ENCODE measurements at places on chromosomes 11 and 22.

DNA sequence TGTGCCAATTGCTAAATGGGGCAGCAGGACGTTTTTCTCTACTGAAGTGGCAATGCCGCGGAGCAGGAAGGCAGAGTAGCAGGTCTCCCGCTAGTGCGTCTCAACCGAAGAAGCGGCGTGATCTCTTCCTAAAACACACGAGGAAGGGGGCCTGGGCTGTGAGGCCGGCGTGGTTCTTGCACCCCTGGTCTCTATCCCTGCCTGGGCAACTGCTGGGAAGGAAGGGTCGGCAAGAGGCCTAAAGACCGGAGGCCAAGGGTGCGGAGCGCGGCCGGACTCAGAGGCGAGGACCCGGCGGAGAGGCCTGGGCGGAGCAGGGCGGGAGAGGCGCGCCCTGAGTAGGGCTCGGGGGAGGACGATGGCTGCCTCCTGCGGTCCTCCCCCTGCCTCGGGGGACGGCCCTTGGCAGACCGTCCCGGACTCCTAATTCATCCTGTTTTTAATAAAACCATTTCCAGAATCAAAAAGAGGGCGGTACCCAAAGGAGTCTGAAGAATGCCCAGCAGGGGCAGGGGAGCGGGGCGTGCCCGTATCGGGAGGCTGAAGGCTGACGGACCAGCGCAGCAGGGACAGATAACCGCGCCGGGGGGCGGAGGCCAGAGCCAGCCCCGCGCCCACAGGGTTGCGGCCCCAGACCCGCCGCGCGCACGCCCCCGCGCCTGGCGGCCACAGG, 572 bp upstream of the APLP2 start:
- peak; percentile 22 for DNase-seq

- no peak for DNase-seq
These were observed 33.2 kb downstream of the ACAT1 start for GRCh38 chr11:108154591-108154990.

DNA sequence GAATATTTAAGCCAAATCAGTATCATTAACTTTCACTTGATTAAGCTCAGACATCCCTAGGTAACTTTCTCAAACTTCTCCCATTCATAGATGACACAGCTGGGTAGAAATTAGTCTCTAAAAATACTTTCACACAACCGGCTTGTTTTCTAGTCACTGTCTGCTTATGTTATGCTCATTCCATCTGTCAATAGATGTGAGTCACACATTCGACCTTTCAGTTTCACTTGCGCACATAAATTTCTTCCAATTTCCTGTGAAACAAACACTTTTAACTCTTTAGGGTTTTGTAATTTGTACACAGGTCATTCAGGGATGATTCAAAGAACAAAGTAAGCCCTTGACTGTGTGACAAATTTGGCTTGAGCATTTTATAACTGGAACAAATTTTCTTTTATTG, 723.0 kb downstream of the KCNA4 start:
- no peak for DNase-seq

GRCh38 chr11:112852143-112852866, 108.9 kb upstream of the NCAM1 start:
- no peak for DNase-seq

DNA sequence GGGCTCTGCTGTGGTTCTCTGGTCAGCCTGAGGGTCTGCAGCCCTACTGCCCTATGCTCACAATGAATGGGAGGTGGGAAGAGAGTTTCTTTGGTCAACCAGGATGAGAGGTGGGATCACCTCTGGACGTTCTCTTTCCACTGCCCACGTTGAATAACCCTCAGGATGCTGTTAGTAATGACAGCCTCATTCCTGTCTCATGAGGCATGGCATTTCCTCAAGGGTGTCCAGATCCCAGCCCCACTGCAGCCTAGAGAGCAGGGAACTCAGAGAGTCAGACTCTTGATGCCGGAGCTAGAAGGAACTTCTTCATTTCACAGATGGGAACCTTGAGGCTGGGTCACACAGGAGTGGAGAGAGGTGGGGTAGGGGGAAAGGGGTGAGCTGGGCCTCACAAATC, 196.0 kb downstream of the CEP164 start:
- DNase-seq = no peak

DNA sequence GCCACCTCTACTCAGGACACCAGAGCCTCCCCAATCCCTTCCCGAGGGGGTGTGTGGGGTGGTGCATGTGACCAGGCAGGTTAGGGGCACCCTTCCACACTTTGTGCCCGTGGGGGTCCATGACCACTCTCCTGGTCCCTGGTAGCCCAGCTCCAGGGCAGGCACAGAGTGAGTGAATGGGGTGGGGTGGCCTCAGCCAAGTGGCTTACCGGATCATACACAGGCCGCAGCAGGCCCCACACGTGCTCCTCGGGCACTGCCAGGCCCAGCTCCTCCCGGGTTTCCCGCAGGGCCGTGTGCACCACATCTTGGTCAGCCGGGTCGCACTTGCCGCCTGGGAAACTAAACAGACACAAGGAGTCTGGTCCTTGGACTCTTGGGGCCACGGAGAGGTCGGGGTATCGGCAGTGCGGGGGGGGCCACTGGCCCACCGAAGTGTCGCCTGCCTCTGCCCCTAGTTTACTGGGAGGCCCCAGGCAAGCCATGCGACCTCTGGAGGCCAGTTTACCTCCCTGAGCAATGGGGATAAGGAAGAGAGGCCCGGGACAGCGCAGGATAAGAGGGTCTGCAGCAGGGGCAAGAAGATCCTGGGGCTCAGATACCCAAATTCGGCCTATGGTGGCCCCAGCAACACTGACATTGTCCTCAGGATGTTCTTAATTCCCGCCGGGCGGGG, 889 bp downstream of the NUDT8 start:
- DNase-seq = no peak

DNA sequence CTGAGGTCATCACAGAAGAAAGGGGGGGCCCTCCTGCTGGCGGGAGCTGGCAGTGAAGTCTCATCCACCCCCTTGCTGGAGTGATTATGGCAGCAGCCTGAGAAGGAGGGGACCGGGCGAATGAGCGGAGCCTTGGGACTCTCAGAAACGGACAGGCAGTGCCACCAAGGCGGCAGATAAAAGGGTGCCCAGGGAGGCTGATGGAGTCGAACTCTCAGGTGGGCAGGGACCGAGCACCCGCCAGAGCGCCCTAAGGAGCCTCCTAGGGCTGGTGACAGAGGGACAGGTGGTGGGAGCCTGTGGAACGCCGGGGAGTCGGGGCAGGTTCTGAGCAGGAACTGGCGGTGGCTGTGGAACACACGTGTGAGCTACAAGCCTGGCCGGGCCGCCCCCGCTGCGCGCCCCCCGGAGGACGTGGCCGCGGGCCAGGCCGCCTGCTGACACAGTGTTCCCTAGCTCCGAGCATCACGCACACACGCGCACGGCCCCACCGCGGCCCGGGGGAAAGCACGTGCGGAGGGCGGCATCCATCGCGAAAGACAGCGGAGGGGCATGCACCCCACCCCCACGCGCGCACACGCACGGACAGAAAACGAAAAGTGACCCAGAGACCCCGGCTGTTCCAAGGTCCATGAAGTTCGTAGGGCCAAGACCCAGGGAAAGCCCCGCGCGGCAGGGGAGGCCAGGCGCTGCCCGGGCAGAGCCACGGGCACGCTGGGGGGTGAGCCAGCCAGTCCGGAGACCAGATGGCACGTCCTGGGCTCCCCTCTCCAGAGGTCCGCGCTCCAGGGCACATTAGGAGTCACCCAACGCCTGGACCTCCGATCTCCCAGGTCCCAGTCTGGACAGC, 1.0 kb downstream of the VWCE start:
- peak; percentile 11 for DNase-seq

GRCh38 chr11:133619397-133619796, 87.1 kb upstream of the OPCML start:
- DNase-seq = no peak

GRCh38 chr11:103532133-103532788, 423.0 kb downstream of the DYNC2H1 start:
- DNase-seq = no peak

DNA sequence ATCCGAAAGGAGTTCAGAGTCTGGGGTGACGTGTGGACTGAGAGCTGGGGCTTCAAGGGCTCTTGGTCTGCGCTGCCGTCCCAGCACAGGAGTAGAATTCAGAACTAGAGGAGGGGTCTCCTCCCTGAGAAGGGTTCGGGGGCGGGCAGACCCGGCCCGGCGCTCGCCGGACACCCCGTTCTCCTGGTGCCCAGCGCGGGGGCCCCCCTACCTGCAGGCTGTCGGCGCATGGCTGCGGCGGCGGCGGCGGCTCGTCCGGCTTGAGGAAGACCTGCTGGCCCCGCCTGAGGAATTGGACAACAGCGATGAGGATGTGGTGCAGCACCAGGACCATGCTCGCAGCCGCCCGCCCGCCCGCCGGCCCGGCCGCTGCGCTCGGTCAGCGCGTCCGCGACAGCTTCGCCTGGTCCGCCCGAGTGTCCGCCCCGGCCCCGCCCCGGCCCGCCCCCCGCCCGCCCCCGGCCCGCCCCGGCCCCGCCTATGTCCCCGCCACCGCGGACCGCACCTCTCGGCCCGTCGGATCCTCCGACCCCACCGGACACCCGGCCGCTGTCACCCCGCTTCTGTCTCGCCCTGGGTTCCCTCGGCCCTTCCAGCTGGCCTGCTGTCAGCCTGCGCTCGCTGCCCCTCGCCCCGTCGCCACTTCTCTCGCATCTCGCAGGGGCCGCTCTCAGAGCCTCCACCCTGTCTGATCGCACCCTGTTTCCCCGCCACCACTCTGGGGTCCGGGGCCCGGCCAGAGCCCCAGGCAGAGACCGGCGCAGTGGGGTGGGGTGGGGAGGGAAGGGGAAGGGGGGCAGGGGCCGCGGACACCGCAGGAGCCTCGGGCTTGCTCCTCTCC, 32.0 kb downstream of the PDE2A start:
- DNase-seq = no peak

GRCh38 chr11:103927535-103927934, 108.9 kb upstream of the DDI1 start:
- no peak for DNase-seq

Measured in NCI-H524 treated with DMSO at 0.1 percent for 48 hours (cell line).